HCT116 (cell line): ENCODE measurements at places on chromosomes 5 and 9. TPM values are rescaled to one million over a fixed set of nuclear protein-coding genes. Genes with fewer than 3 reads are reported as not detected.

GRCh38 chr9:24382566-24382965 is 163.1 kb downstream of the IZUMO3 start:
- no peaks in the 10 kb centered on the region for H3K4me1 ChIP-seq
- DNase-seq: no peak
- H3K36me3 ChIP-seq: no peaks in the 10 kb centered on the region
- H3K4me3 ChIP-seq: no peak overlapping the region

The GPX3 gene
- 0.96 TPM for total RNA-seq

DNA sequence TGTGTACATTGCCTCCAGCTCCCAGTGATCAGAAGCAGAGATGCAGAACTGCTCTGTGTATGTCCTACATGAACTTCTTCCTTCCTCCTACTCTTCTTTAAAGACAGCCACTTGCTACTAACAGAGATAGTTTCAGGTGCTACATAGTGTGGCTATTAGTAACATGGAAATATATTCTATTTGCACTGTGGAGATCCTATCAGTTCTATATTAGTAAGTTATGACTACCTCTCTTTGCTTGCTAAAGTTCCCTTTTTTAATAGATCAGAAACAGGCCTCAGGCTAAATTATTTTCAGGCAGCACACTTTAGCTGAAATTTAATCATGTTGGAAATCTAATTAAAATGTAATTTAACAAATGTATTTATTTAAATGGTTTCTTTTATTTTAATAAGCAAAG is 64.4 kb upstream of the TNFSF8 start:
- H3K4me3 ChIP-seq: no peak overlapping the region
- peaks cover 32% of the 10 kb centered on the region for H3K27me3 ChIP-seq
- no peaks in the 10 kb centered on the region for H3K4me1 ChIP-seq

The PCDHGA8 gene
- not detected for total RNA-seq

GRCh38 chr5:14778792-14779070 is 92.8 kb downstream of the ANKH start:
- H3K27ac ChIP-seq: no peak overlapping the region
- H3K4me3 ChIP-seq: no peak overlapping the region
- no peak for DNase-seq
- no peaks in the 10 kb centered on the region for H3K36me3 ChIP-seq
- peaks cover 13% of the 10 kb centered on the region; the same call in 1 of the 2 replicates for H3K4me1 ChIP-seq

The NEUROG1 gene
- total RNA-seq: not detected

- no peaks in the 10 kb centered on the region for H3K27me3 ChIP-seq
- H3K4me3 ChIP-seq: no peak overlapping the region
- H3K4me1 ChIP-seq: no peaks in the 10 kb centered on the region
- no peak overlapping the region for H3K27ac ChIP-seq
- no peaks in the 10 kb centered on the region for H3K36me3 ChIP-seq
Observed at GRCh38 chr9:132514821-132515220, 67.6 kb upstream of the BARHL1 start.

DNA sequence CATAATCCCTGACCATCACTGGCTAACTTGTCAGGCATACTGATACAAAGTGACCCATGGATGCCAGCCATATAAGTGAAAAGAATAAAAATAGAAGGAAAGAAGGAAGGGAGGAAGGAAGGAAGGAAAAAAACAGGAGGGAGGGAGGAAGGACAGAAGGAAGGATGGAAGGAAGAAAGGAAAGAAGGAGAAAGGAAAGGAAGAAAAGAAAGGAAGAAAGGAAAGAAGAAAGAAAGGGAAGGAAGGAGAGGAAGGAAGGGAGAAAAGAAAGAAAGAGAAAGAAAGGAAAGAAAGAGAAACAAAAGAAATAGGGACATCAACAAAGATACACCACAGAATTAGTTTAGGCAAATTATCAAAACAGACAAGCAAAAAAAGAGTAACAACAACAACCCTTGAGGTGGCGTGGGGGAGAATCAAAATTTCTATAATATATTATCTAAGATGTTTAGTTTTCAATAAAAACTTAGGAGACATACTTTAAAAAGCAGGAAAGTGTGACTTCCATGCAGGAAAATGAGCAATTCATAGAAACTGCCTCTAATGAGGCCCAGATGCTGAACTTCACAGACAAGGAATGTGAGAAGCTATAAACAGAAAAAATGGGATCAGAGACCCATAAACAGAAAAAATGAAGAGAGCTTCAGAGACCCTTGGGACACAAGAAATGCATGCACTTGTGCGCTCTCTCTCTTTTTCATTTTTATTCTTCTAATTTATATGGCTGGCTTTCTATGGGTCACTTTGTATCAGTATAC is 96.1 kb upstream of the NFIL3 start:
- H3K27ac ChIP-seq: no peak overlapping the region
- no peak overlapping the region for H3K4me3 ChIP-seq
- no peak for DNase-seq
- no peaks in the 10 kb centered on the region for H3K36me3 ChIP-seq
- no peaks in the 10 kb centered on the region for H3K4me1 ChIP-seq

GRCh38 chr5:125343015-125343414 is 596.6 kb upstream of the ZNF608 start:
- H3K4me1 ChIP-seq: no peaks in the 10 kb centered on the region
- no peaks in the 10 kb centered on the region for H3K36me3 ChIP-seq
- DNase-seq: no peak
- H3K4me3 ChIP-seq: no peak overlapping the region

- no peak overlapping the region for H3K4me3 ChIP-seq
- H3K27ac ChIP-seq: no peak overlapping the region
- no peaks in the 10 kb centered on the region for H3K36me3 ChIP-seq
- H3K27me3 ChIP-seq: no peaks in the 10 kb centered on the region
- no peak for DNase-seq
- H3K4me1 ChIP-seq: peaks cover 20% of the 10 kb centered on the region
Observed at GRCh38 chr5:141919218-141920119, 4.2 kb upstream of the DELE1 start.

GRCh38 chr5:131212471-131213021 is 41.8 kb downstream of the LYRM7 start:
- no peak for DNase-seq
- no peaks in the 10 kb centered on the region for H3K4me1 ChIP-seq
- H3K4me3 ChIP-seq: no peak overlapping the region
- no peaks in the 10 kb centered on the region for H3K27me3 ChIP-seq
- H3K27ac ChIP-seq: no peak overlapping the region

GRCh38 chr5:127492854-127493738 is 24.3 kb upstream of the PRRC1 start:
- H3K36me3 ChIP-seq: no peaks in the 10 kb centered on the region
- no peaks in the 10 kb centered on the region for H3K27me3 ChIP-seq
- no peak overlapping the region for H3K4me3 ChIP-seq
- no peak overlapping the region for H3K27ac ChIP-seq

The TLE1 gene
- total RNA-seq: 17.3 TPM

GRCh38 chr9:99211746-99212145 is 10.0 kb downstream of the ALG2 start:
- no peaks in the 10 kb centered on the region for H3K36me3 ChIP-seq
- H3K27me3 ChIP-seq: no peaks in the 10 kb centered on the region
- no peak overlapping the region for H3K27ac ChIP-seq
- no peak for DNase-seq
- H3K4me3 ChIP-seq: no peak overlapping the region

DNA sequence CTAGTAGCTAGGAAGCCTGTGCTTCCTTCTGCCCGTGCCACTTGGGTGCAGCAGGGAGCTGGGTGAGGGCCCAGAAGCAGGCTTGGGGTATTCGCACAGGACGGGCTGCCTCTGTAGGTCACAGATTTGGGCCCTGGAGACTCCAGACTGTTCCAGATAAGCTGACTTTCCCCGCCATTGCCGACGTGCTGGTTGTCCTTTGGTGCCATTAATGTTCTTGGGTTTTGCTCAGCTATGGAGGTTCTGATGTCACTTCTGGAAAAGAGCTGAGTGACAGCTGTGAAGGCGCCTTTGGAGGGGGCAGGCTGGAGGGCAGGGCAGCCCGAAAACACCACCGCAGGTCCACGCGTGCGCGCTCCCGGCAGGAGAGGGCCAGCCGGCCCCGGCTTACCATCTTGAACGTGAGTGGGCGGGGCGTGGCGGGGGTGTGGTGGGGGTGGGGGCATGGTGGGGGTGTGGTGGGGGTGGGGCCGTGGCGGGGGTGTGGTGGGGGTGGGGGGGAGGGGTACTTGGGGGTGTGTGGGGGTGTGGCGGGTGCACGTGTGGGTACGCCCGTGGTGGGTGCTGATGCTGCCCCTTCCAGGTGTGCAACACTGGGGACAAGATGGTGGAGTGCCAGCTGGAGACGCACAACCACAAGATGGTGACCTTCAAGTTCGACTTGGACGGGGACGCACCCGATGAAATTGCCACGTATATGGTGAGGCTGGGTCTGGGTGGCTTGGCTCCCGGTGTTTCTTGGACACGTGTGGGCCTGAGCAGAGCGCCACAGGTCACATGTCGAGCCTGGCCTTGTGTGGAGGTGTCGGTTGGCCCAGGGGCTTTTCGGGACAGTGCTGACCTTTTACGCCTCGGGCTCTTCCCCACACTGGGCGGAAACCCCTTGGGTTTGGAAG is 79.6 kb downstream of the WNK2 start:
- no peak overlapping the region for H3K4me3 ChIP-seq
- no peak overlapping the region for H3K27ac ChIP-seq
- no peaks in the 10 kb centered on the region for H3K27me3 ChIP-seq
- DNase-seq: no peak
- no peaks in the 10 kb centered on the region; the same call in 1 of the 2 replicates for H3K36me3 ChIP-seq
- H3K4me1 ChIP-seq: no peaks in the 10 kb centered on the region

The SPINK5 gene
- total RNA-seq: not detected

- H3K36me3 ChIP-seq: no peaks in the 10 kb centered on the region
- H3K27me3 ChIP-seq: no peaks in the 10 kb centered on the region
- DNase-seq: no peak
Observed at GRCh38 chr5:37850226-37850865, 10.5 kb upstream of the GDNF start.

The CSF2 gene
- 0.30 TPM for total RNA-seq

- no peak overlapping the region for H3K27ac ChIP-seq
- DNase-seq: no peak
- no peak overlapping the region for H3K4me3 ChIP-seq
- H3K27me3 ChIP-seq: peaks cover 33% of the 10 kb centered on the region
Observed at GRCh38 chr9:16406526-16407225, 463.8 kb downstream of the BNC2 start.

DNA sequence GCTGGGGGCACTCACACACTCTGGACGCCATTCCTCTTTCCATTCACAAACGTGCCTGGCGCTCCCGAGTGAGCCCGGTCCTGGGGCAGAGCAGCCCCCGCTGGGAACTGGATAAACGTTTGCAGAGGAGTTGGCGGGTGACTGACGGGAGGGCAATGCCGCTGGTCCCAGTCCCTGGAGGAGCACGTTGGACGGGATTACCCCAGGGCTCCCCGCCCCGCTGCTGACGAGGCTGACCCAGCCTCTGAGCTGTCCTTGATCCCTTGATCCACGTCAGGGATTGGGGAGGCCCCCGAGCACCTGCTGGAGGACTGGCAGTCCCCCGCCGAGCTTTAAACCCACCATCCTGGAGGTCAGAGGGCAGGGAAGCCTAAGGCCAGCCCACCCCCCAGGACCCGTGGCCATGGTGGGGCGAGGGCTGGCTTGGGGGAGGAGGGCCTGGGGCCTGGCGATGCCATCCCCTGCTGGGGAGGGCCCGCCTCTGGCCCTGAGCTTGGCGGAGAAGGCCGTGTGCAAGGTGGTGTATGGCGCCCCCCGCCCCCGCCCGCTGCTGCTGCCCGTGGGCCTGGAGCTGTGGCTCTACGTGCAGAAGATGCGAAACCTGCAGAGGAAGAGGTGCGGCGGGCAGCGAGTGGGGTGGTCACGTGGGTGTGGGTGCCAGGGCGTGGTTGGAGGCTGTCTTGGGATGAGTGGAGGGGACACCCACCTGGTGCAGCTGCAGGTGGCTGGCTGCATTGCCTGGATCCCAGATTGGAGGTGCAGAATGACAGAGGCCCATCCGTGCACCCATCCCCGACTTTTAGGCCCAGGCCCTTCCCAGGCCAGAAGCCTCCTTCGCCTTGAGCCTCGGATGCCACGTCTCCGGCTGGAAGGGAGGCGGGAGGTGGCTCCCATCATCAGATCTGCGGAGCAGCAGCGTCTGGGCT is 4.5 kb downstream of the GPSM1 start:
- no peaks in the 10 kb centered on the region for H3K27me3 ChIP-seq
- no peaks in the 10 kb centered on the region for H3K36me3 ChIP-seq
- DNase-seq: no peak
- H3K4me3 ChIP-seq: no peak overlapping the region
- no peak overlapping the region for H3K27ac ChIP-seq

The PHF19 gene
- total RNA-seq: 74.0 TPM

DNA sequence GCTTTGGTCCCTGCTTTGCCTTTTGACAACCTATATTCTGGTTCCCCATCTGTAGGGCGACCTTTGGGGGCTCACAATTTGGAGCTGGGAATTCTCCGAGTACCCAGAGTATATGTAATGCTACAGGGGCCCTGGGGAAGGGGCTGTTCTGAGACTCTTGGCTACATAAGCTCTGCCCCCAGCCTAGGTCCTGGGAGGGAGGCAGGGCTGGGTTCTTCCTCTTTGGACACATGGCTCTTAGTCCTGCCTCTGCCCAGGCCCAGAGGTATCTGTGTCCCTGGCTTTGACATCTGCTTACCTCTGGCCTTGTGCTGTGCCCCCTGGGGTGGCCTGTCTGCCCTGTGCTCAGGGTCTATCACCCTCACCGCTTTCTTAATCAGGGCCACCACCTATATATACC is 181.6 kb downstream of the CACNA1B start:
- DNase-seq: no peak
- H3K27ac ChIP-seq: no peak overlapping the region
- no peaks in the 10 kb centered on the region for H3K36me3 ChIP-seq
- no peak overlapping the region for H3K4me3 ChIP-seq
- no peaks in the 10 kb centered on the region for H3K27me3 ChIP-seq

GRCh38 chr5:43174586-43174985 is 17.4 kb upstream of the NIM1K start:
- H3K4me3 ChIP-seq: no peak overlapping the region
- peaks cover 20% of the 10 kb centered on the region for H3K36me3 ChIP-seq
- H3K4me1 ChIP-seq: no peaks in the 10 kb centered on the region
- no peak overlapping the region for H3K27ac ChIP-seq
- no peak for DNase-seq
- no peaks in the 10 kb centered on the region for H3K27me3 ChIP-seq

The SLC6A7 gene
- not detected for total RNA-seq

DNA sequence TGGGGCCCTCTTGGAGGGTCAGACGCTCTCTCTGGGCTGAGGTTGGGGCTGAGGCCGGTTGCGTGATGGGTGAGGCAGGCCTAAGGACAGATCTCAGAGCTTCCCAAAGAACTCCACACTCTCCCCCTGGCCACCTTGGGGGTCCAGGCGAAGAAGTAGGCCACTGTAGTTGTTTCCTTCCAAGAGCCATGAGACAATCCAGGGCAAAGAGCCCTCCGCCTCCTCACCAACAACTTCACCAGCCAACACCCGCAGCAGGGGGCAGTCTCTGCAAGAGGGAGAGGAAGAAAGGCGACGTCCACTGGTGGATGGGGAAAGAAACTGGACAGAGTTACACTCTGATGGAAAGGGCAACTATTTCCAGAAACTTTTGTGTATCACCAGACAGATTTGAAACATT is 10.7 kb downstream of the SLC35A4 start:
- no peaks in the 10 kb centered on the region for H3K27me3 ChIP-seq
- no peaks in the 10 kb centered on the region for H3K4me1 ChIP-seq
- H3K36me3 ChIP-seq: no peaks in the 10 kb centered on the region
- peak; percentile 19 for DNase-seq
- H3K27ac ChIP-seq: no peak overlapping the region
- no peak overlapping the region for H3K4me3 ChIP-seq
